Pancreas (tissue), 10 donors: ENCODE measurements at places on chromosomes 4 and X. TPM values are rescaled to one million over a fixed set of nuclear protein-coding genes. Genes with fewer than 3 reads are reported as not detected.
A peak's percentile ranks its signal among the peaks of the same experiment; 100 is the strongest.

DNA sequence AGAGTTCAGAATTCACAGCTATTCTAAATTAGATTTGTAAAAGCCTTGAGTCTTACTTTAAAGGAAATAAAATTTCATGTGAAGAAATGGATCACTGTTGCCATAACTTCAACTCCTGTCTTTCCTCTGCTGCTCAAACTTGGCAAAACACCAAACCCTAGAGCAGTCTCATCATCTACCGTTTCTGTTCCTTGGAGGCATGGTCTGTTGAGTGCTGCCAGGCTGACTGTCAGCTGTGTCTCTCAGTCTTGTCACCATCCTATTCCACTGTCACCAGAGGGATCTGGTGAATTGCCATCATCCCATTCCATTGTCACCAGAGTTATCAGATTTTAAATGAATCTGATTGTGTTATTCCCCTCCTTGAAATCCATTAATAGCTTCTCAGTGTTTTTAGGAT is 55.6 kb downstream of the STIM2 start:
- H3K27ac ChIP-seq = no peak overlapping the region
- H3K27me3 ChIP-seq = no peaks in the 10 kb centered on the region
- no peaks in the 10 kb centered on the region for H3K4me1 ChIP-seq
- no peak for DNase-seq
- H3K4me3 ChIP-seq = no peak overlapping the region
- no peaks in the 10 kb centered on the region for H3K36me3 ChIP-seq

GRCh38 chr4:164307262-164307661 is 446.7 kb upstream of the SMIM31 start:
- no peak overlapping the region for H3K4me3 ChIP-seq
- no peaks in the 10 kb centered on the region for H3K4me1 ChIP-seq
- no peak overlapping the region for H3K27ac ChIP-seq
- no peak for DNase-seq
- no peaks in the 10 kb centered on the region for H3K36me3 ChIP-seq
- no peaks in the 10 kb centered on the region for H3K27me3 ChIP-seq

- H3K4me1 ChIP-seq = peaks cover 4% of the 10 kb centered on the region
- no peaks in the 10 kb centered on the region for H3K36me3 ChIP-seq
- H3K27me3 ChIP-seq = no peaks in the 10 kb centered on the region
- no peak overlapping the region for H3K4me3 ChIP-seq
Measured at GRCh38 chrX:112681976-112682375, 2.2 kb upstream of the LHFPL1 start.

GRCh38 chrX:51163730-51164129 is 168.9 kb upstream of the NUDT10 start:
- no peaks in the 10 kb centered on the region for H3K4me1 ChIP-seq
- no peak overlapping the region for H3K27ac ChIP-seq
- H3K36me3 ChIP-seq = no peaks in the 10 kb centered on the region
- H3K4me3 ChIP-seq = no peak overlapping the region
- no peak for DNase-seq
- H3K27me3 ChIP-seq = no peaks in the 10 kb centered on the region

DNA sequence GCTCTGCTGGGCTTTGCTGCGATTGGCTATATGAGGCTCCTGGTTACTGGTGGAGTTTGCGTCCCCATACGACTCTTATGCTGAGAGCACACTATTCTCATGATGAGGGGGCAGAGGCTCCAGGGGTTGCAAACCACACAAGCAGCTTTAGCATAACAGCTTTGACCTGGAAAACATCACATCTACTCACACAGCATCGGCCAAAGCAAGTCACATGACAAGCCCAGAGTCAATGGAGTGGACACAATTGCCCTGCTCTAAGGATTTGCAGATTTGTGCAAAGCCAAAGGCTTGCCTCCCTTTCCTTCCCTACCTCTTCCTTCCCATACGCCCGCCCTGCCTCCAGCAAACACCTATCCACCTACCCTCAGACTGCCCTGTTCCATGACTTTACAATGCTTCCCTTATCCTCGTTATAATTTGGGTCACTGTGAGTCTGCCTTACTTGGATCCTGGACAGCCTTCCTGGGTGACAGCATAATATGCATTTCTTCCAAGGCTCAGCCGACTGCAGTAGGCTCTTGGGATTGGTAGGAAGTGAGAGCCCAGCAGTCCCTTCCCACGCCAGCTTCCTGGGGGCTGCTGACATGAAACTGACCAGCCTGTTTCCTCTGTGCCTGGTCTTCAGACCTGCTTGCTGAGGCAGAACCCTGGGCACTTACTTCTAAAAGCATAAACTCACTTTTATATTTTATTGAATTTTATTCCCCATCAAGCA is 208.2 kb upstream of the PSAPL1 start:
- H3K27ac ChIP-seq = no peak overlapping the region
- no peaks in the 10 kb centered on the region for H3K36me3 ChIP-seq
- no peak for DNase-seq
- no peak overlapping the region for H3K4me3 ChIP-seq
- H3K27me3 ChIP-seq = no peaks in the 10 kb centered on the region

- no peak overlapping the region for H3K27ac ChIP-seq
- DNase-seq = no peak
- no peaks in the 10 kb centered on the region for H3K27me3 ChIP-seq
- H3K4me1 ChIP-seq = no peaks in the 10 kb centered on the region
- H3K36me3 ChIP-seq = no peaks in the 10 kb centered on the region
Measured at GRCh38 chrX:90617710-90618325, 696.1 kb downstream of the TGIF2LX start.

- H3K27ac ChIP-seq = no peak overlapping the region
- DNase-seq = no peak
- no peaks in the 10 kb centered on the region for H3K27me3 ChIP-seq
- H3K4me1 ChIP-seq = no peaks in the 10 kb centered on the region
Measured at GRCh38 chrX:133742602-133743305, 242.6 kb downstream of the GPC3 start.

DNA sequence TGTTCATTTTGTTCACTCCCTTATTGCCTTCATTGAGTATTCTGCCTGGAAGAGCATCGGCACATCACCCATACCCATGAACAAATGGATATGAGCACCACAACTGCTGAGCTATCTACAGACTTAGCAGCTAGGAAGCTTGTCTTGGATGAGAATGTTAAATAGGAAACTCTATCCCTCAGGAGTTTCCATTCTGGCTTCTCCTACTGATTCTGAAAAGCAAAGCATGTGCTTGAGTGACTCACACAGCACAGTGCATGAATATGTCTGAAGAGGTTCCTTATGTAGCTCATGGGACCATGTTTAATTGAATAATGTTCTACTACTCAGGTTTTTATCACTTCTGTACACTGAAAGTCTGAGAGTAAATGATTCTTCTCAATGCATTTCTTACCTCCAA is 57.3 kb upstream of the MXRA5 start:
- H3K27ac ChIP-seq = no peak overlapping the region
- DNase-seq = no peak
- H3K36me3 ChIP-seq = no peaks in the 10 kb centered on the region

DNA sequence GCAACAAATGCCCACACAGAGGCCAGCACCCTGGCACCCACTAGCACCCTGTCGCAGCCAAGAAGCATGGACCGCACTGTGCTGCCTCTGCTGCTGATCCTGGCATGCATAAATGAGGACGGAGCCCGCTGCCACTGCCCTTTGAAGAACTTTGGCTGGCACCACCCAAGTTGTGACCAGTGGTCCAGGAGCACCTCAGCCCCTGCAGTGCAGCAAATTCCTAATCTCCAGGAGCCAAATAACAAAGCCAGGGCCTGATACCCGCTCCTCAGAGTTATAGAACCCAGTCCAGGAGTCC is 807.2 kb downstream of the GLUD2 start:
- H3K4me3 ChIP-seq = no peak overlapping the region
- H3K27me3 ChIP-seq = no peaks in the 10 kb centered on the region
- H3K27ac ChIP-seq = no peak overlapping the region
- no peaks in the 10 kb centered on the region for H3K36me3 ChIP-seq
- DNase-seq = no peak

- no peaks in the 10 kb centered on the region for H3K36me3 ChIP-seq
- no peaks in the 10 kb centered on the region for H3K27me3 ChIP-seq
Measured at GRCh38 chr4:76235915-76236314, 15.6 kb upstream of the FAM47E start.

DNA sequence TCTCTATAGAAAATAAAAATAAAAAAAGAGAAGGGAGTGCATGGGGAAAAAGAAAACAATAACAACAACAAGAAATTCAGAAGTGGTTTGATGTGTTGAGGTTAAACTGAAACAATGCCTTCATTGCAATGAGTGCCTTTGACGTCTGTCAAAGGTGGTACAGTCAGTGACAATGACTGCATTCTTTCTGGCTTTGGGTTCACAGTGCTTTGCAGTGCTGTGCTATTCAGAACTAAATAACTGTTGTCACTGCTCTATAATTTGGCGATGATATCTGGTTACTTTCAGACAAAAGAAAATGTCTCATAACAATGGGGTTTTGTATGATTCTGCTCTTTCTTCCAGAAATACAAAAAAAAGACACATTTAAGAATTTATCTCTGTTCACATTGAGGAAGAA is 488.6 kb upstream of the MAGEB2 start:
- no peaks in the 10 kb centered on the region for H3K4me1 ChIP-seq
- H3K27me3 ChIP-seq = no peaks in the 10 kb centered on the region
- H3K4me3 ChIP-seq = no peak overlapping the region
- H3K36me3 ChIP-seq = no peaks in the 10 kb centered on the region

GRCh38 chrX:148611993-148612392 is 111.6 kb downstream of the AFF2 start:
- peaks cover 4% of the 10 kb centered on the region for H3K4me1 ChIP-seq
- H3K27me3 ChIP-seq = no peaks in the 10 kb centered on the region
- DNase-seq = no peak

GRCh38 chrX:152070144-152070543 is 68.2 kb downstream of the MAGEA10 start:
- DNase-seq = no peak
- no peak overlapping the region for H3K4me3 ChIP-seq
- no peaks in the 10 kb centered on the region for H3K36me3 ChIP-seq
- no peaks in the 10 kb centered on the region for H3K27me3 ChIP-seq

GRCh38 chr4:182871616-182872015 is 45.6 kb downstream of the DCTD start:
- H3K27ac ChIP-seq = no peak overlapping the region
- no peaks in the 10 kb centered on the region for H3K27me3 ChIP-seq
- H3K4me3 ChIP-seq = no peak overlapping the region
- H3K36me3 ChIP-seq = no peaks in the 10 kb centered on the region

- DNase-seq = peak; percentile 53
- no peak overlapping the region for H3K4me3 ChIP-seq
- H3K27me3 ChIP-seq = no peaks in the 10 kb centered on the region
- H3K4me1 ChIP-seq = no peaks in the 10 kb centered on the region
- no peak overlapping the region for H3K27ac ChIP-seq
Measured at GRCh38 chr4:1465173-1466033, 59.2 kb upstream of the NKX1-1 start.

GRCh38 chr4:174332741-174333493 is 49.2 kb downstream of the CEP44 start:
- H3K27ac ChIP-seq = no peak overlapping the region
- no peak for DNase-seq
- no peak overlapping the region for H3K4me3 ChIP-seq

DNA sequence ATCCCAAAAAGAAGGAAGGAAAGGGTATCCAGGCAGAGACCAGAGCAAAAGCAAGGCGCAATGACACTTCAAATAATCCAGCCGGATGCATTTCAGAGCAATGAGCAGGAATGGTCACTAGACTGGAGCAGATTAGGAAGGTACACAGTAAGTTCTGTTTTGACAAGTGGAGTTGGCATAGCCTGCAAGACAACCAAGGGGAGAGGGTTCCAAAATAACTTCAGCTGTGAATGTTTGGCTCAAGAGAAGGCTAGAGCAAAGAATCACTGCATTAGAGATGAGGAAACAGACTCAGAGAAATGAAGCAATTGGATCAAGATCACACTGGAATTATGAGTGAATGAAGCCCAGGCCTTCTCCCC is 90.0 kb upstream of the EGFL6 start:
- H3K4me3 ChIP-seq = no peak overlapping the region
- no peak for DNase-seq
- H3K27ac ChIP-seq = no peak overlapping the region
- H3K36me3 ChIP-seq = no peaks in the 10 kb centered on the region
- no peaks in the 10 kb centered on the region for H3K4me1 ChIP-seq
- no peaks in the 10 kb centered on the region for H3K27me3 ChIP-seq

GRCh38 chrX:30865612-30866011 is 23.4 kb downstream of the TAB3 start:
- no peaks in the 10 kb centered on the region for H3K36me3 ChIP-seq
- no peak for DNase-seq
- H3K27me3 ChIP-seq = no peaks in the 10 kb centered on the region
- H3K27ac ChIP-seq = no peak overlapping the region
- no peak overlapping the region for H3K4me3 ChIP-seq

DNA sequence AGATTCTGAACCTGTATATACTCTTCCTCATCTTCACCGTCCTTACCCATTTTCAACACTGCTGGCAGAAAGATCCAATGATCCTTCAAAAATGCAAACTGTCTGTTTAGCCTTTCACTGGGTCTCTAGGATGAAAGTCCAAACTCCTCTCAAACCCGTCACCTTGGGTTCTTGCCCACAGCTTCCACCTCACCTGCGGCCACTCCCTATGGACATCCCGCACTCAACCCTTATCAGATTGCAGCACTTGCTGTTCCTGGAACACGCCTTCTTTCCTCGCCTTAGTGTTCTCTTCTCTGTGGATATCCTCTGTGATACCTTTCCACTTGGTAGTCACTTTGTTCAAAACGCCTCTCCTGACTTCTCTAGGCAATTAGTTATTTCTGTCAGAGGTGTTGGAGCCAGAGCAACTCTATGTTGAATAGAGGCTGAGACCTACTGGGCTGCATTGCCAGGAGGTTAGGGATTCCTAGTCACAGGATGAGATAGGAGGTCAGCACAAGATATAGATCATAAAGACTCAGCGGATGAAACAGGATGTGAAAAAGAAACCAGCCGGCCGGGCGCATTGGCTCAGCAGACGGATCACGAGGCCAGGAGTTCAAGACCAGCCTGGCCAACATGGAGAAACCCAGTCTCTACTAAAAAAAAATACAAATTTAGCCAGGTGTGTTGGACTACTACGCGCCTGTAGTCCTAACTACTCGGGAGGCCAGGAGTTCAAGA is 4.2 kb upstream of the NOCT start:
- H3K36me3 ChIP-seq = no peaks in the 10 kb centered on the region
- no peak for DNase-seq
- H3K27me3 ChIP-seq = no peaks in the 10 kb centered on the region
- peaks cover 12% of the 10 kb centered on the region for H3K4me1 ChIP-seq
- H3K27ac ChIP-seq = no peak overlapping the region

- no peak overlapping the region for H3K4me3 ChIP-seq
- H3K27ac ChIP-seq = no peak overlapping the region
- no peaks in the 10 kb centered on the region for H3K36me3 ChIP-seq
- peaks cover 5% of the 10 kb centered on the region for H3K4me1 ChIP-seq
- DNase-seq = no peak
Measured at GRCh38 chr4:102356562-102357202, 11.4 kb upstream of the SLC39A8 start.

The MAGEB10 gene
- not detected for total RNA-seq

The PLP2 gene
- 36.0 TPM for total RNA-seq

The CMC4 gene
- total RNA-seq = 5.0 TPM

The TLR1 gene
- total RNA-seq = 25.3 TPM

The GPR34 gene
- 0.87 TPM for total RNA-seq

The USP26 gene
- not detected for total RNA-seq

The MAGEA12 gene
- not detected for total RNA-seq

The CLIC2 gene
- total RNA-seq = 1.5 TPM

The SSX4B gene
- total RNA-seq = not detected

The PCYT1B gene
- total RNA-seq = 1.7 TPM

The TMPRSS11F gene
- not detected for total RNA-seq

The GRK4 gene
- total RNA-seq = 5.7 TPM

The RAB40A gene
- total RNA-seq = 0.19 TPM
